Stimulated activated CD8-positive, alpha-beta memory T cell treated with anti-CD3 and anti-CD28 coated beads, Interleukin-2, amount 100 ng/mL, for 48 hours (primary cell): ENCODE measurements at places on chromosomes 7 and 10.

GRCh38 chr7:154759989-154760388 lies 242.9 kb downstream of the PAXIP1 start:
- DNase-seq: no peak

DNA sequence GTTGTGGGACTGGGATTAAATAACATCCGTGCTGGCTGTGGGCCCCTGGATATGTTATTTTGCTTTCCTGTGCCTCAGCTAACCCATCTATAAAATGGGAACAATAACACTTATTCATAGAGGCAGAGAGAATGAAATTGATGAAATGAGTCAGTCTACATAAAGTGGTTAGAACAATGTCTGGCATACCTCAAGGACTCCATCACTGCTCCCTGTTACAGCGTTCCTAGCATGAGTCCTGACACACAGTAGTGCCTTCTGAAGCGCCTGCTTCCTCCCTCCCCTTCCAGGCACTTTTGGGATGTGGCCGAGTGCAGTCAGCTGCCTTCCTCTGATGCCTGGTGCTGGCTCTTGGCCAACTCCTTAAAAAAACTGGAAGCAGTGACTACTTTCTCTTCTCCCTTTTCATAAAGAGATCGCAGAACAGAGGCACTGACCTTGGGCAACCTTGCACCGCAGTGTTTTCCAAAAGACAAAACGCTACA lies 108.4 kb upstream of the ZMIZ1 start:
- no peak for DNase-seq

DNA sequence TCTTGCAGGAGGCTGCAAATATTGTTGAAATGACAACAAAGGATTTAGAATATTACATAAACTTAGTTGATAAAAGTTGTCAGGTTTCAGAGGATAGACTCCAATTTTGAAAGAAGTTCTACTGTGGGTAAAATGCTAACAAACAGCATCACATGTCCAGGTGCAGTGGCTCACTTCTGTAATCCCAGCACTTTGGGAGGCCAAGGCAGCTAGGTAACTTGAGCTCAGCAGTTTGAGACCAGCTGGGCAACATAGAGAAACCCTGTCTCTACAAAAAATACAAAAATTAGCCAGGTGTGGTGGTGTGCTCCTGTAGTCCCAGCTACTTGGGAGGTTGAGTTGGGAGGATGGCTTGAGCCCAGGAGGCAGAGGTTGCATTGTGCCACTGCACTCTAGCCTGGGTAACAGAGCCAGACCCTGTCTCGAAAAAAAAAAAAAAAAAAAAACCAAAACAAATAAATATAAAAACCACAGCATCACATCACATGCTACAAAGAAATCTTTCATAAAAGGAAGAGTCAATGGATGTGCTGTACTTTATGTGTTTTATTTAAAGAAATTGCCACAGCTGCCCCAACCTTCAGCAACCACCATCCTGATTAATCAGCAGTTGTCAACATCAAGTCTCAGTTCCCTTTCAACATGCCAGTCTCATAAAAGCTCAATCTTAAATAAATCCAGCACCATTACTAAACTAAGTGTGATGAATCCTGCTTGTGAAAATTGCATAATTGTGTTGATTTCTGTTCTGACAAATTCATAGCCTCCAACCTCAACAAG lies 83.2 kb upstream of the MBL2 start:
- no peak for DNase-seq

DNA sequence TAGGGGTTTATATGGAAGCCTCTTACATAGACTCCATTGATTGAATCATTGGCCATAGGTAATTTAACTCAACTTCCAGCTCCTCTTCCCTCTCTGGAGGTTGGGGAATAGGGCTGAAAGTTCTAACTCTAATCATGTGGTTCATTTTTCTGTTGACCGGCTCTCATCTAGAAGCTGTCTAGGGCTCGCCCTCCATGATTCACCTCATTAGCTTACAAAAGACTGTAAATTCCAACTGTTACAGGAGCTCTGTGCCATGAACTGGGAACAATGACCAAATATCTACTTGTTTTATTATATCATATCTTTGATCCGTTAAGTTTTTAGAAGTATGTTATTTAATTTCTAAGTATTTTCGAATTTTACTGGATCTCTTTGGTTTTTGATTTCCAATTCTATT lies 263.0 kb downstream of the TCF7L2 start:
- DNase-seq: no peak

DNA sequence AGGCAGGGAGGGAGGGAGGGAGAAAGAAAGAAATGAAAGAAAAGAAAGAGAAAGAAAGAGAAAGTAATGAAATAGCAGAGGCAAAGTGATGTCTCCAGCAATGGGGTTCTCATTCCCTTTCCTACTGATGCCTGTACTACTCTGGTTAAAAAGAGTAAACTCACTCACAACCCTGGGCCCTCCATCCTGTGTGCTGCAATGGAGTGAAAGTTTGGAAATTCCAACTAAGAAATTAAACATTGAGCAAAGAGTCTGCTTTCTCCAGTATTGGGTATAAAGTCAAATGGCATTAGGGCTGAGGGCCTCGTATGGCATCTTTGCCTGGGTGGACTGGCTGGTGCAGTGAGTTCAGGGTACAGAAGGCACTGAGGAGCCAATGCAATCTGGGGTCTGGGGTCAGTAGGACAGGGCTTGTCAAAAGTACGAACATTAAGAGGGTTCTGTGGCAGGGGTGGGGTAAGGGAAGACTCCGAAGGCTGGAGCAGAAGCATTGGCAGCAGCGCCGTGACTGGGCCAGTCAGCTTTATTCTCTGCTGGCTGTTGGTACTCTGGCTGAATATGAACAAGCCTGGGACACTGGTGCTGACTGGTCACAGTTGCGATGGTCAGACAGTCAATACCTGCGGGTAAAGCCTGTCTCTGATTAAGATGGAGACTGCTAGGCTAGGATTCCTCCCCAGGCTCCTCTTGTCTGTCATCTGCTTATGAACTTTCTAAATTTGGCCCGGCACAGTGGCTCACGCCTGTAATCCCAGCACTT lies 24.1 kb upstream of the TNS3 start:
- no peak for DNase-seq
